ENCODE measurements at places on chromosomes 3 and 15. TPM values are rescaled to one million over a fixed set of nuclear protein-coding genes. Genes with fewer than 3 reads are reported as not detected.

- no peaks in the 10 kb centered on the region for H3K36me3 ChIP-seq
- H3K27me3 ChIP-seq = peaks cover 2% of the 10 kb centered on the region
- H3K27ac ChIP-seq = no peak overlapping the region
- peaks cover 2% of the 10 kb centered on the region for H3K4me1 ChIP-seq
- no peak overlapping the region for H3K4me3 ChIP-seq
These were observed 59.2 kb downstream of the CADPS start for GRCh38 chr3:62815981-62816380.

DNA sequence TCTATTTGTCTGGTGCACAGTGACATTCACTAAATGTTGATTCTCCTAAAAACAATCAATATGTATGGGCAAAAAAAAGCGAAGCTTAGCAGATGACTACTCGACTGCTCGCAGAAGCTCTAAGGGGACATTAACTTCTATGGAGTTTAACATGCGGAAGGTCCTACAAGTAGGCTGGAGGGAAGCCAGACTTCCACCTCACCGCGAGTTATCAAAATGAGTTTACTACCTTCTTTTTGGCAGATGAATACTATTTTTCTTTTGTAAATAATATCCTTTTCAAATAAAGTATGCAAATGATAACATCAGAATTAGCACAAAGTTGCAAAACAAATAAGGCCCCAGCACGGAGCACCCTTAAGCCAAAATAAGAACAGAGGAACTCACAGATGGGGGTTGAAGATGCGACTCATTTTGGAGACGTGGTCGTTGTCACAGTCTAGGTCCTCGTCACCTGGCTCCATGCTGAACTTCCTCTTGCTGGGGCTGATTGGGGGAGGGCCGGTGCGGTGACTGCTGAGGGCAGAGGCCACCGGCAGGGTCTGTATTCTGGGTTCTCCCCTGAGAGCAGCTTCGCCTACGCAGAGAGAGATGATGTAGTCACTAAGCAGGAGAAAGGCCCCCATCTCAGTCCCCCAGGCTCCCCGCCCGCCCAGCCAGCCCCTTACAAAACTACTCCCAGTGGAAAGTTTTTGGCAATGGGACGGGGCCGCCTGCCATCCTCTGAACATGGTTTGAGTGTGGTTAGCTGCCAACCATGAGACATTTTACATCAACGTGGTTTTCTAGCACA, 42.1 kb downstream of the VGLL4 start:
- DNase-seq = no peak
- peaks cover 38% of the 10 kb centered on the region for H3K4me1 ChIP-seq
- H3K27ac ChIP-seq = peak overlapping the region; percentile 75
- H3K27me3 ChIP-seq = no peaks in the 10 kb centered on the region
- no peak overlapping the region for H3K4me3 ChIP-seq

DNA sequence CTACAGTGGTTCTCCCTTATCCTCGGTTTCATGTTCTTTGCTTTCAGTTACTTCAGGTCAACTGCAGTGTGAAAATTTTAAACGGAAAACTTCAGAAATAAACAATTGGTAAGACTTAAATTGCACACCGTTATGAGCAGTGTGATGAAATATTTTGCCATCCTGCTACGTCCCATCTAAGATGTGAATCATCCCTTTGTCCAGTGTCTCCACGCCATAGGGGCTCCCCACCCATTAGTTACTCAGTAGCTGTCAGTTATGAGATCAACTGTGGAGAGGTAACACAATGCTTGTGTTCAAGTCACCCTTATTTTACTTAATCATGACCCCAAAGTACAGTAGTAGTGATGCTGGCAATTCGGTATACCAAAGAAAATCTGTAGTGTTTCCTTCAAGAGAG, 47.4 kb downstream of the TJP1 start:
- no peak for DNase-seq
- no peaks in the 10 kb centered on the region for H3K36me3 ChIP-seq
- no peak overlapping the region for H3K27ac ChIP-seq
- H3K27me3 ChIP-seq = peaks cover 8% of the 10 kb centered on the region
- no peaks in the 10 kb centered on the region for H3K4me1 ChIP-seq

GRCh38 chr15:71804226-71804625, 6.1 kb upstream of the NR2E3 start:
- no peak overlapping the region for H3K4me3 ChIP-seq
- H3K36me3 ChIP-seq = no peaks in the 10 kb centered on the region
- peaks cover 4% of the 10 kb centered on the region for H3K27me3 ChIP-seq
- no peaks in the 10 kb centered on the region for H3K4me1 ChIP-seq
- no peak overlapping the region for H3K27ac ChIP-seq
- no peak for DNase-seq

DNA sequence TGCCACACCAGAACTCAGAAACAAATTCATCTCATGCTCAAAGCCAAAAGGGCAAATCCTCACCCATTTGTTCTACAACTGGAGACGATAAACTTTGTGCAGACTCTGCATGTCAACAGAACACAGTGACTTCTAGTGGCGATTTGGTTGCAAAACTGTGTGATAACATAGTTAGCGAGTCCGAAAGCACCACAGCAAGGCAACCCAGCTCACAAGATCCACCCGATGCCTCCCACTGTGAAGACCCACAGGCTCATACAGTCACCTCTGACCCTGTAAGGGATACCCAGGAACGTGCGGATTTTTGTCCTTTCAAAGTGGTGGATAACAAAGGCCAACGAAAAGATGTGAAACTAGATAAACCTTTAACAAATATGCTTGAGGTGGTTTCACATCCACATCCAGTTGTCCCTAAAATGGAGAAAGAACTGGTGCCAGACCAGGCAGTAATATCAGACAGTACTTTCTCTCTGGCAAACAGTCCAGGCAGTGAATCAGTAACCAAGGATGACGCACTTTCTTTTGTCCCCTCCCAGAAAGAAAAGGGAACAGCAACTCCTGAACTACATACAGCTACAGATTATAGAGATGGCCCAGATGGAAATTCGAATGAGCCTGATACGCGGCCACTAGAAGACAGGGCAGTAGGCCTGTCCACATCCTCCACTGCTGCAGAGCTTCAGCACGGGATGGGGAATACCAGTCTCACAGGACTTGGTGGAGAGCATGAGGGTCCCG, 199.7 kb downstream of the AKAP13 start:
- no peaks in the 10 kb centered on the region for H3K27me3 ChIP-seq
- H3K4me3 ChIP-seq = no peak overlapping the region
- H3K36me3 ChIP-seq = peaks cover 46% of the 10 kb centered on the region
- peaks cover 58% of the 10 kb centered on the region for H3K4me1 ChIP-seq

- no peaks in the 10 kb centered on the region for H3K36me3 ChIP-seq
- H3K27me3 ChIP-seq = peaks cover 23% of the 10 kb centered on the region
- no peak overlapping the region for H3K4me3 ChIP-seq
- H3K4me1 ChIP-seq = no peaks in the 10 kb centered on the region
- no peak for DNase-seq
- no peak overlapping the region for H3K27ac ChIP-seq
These were observed 257.1 kb downstream of the OPA1 start for GRCh38 chr3:193850084-193850619.

GRCh38 chr3:17357035-17357710, 385.3 kb downstream of the TBC1D5 start:
- H3K4me3 ChIP-seq = no peak overlapping the region
- H3K4me1 ChIP-seq = no peaks in the 10 kb centered on the region
- H3K27ac ChIP-seq = no peak overlapping the region
- H3K36me3 ChIP-seq = no peaks in the 10 kb centered on the region
- H3K27me3 ChIP-seq = no peaks in the 10 kb centered on the region

GRCh38 chr15:100867433-100867832, 12.2 kb upstream of the ALDH1A3 start:
- H3K36me3 ChIP-seq = no peaks in the 10 kb centered on the region
- H3K27ac ChIP-seq = no peak overlapping the region
- H3K27me3 ChIP-seq = peaks cover 17% of the 10 kb centered on the region
- no peak overlapping the region for H3K4me3 ChIP-seq

MYEF2 gene
- total RNA-seq = 36.3 TPM

DGKG gene
- 0.05 TPM for total RNA-seq

NAALADL2 gene
- not detected for total RNA-seq

IMPG2 gene
- 0.05 TPM for total RNA-seq

SLC24A5 gene
- not detected for total RNA-seq

Data from activated T-helper 2 cell treated with anti-CD3 and anti-CD28 coated beads, Interferon-gamma antibody, Interleukin-2, Interleukin-4, amounts not matched to agents 10 μg/mL and 5 μg/mL and 100 μg/mL, durations not matched to agents 14 hours and 24 hours and 36 hours (primary cell).